ENCODE measurements at places on chromosomes 2 and 18. TPM values are rescaled to one million over a fixed set of nuclear protein-coding genes. Genes with fewer than 3 reads are reported as not detected.

GRCh38 chr18:32439241-32439640, 31.4 kb downstream of the GAREM1 start:
- DNase-seq, result no peak

DNA sequence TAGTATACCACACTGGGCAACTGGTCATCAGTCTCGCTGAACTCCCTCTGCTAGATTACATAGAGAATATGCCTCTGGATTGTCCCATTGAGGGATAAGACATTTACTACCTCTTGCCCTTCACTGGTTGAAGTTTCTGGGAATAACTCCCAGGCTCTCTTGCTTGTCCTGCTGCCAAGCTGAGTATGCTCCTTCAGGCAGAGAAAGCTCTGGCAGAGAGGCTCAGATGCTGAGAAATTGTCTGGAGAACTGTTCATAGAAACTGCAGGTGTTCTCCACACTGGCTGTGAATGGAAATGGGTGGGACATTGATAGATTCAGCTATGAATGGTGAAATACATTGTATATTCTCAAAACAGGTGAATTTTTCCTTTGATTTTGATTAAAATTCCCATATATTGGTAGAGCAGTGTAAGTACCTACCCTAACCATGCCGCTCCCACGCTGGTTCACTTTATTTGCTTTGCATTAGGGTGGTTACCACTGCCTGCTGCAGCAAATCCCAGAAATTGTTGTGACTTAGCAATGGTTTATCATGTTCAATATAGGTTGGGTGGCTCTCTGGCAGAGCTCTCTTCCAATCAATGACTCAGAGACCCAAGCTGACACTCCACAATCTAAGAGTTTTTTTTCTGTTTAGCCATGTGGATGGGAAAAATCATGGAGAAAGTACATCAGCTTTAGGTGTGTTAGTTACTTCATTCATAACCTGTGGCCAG, 36.7 kb downstream of the FAM117B start:
- DNase-seq, result no peak

The ANKRD30BL gene
- polyA plus RNA-seq, result 0.14 TPM

DNA sequence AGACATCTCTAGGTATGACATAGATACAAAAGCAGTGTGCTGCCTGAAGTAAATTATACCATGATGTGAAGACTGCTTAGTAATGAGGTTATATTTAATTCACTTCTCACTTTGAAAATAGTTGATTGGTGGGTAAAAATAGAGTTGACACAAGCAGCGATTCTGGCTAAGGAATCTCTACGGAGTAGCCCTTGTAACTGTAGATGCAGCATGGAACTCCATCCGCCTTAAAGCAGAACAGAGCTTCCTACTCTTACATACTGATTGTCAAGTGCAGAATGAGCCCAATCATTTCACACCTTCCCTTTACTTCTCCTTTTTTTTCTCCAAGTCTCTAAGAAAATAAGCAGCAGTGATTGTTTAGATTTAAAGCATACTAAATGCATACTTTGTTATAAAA, 1594.6 kb upstream of the SLC39A10 start:
- DNase-seq, result no peak

GRCh38 chr18:12088096-12088495, 5.5 kb upstream of the ANKRD62 start:
- DNase-seq, result no peak

DNA sequence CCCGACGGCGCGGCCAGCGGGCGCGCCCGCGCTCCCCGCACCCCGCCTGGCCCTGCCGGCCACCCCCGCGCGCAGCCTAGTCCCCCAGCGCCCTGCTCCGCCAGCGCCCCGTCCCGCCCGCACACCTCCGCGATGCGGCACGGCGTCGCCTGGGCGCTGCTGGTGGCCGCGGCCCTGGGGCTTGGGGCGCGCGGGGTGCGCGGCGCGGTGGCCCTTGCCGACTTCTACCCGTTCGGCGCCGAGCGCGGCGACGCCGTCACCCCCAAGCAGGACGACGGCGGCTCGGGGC, 232 bp downstream of the SNED1 start:
- DNase-seq, result no peak

The CNPPD1 gene
- polyA plus RNA-seq, result 39.5 TPM

DNA sequence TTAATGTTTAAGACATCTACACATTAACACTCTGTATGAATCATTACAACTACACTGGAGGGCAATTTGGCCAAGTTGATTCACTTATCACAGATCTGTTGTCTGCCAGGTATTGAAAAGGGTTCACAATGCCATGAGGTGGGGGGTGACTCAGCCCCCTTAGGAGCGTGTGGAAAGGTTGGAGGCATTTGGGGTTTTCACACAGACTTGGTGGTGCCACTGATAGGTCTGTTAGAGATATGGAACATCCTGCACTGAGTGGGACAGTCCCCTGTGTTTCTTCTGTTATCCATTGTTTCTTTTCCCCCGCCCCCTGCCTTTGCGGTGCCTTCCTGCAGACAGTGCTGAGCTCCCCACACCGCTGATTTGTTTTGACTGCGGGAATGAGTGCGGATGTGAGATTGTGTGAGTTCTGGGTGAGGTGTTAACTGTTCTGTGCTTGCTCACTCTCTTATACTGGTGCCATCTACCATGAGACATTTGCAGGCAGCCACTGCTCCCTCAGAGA, 9.3 kb upstream of the TSN start:
- DNase-seq, result no peak

GRCh38 chr2:25402477-25402876, 60.8 kb upstream of the DNMT3A start:
- DNase-seq, result no peak

DNA sequence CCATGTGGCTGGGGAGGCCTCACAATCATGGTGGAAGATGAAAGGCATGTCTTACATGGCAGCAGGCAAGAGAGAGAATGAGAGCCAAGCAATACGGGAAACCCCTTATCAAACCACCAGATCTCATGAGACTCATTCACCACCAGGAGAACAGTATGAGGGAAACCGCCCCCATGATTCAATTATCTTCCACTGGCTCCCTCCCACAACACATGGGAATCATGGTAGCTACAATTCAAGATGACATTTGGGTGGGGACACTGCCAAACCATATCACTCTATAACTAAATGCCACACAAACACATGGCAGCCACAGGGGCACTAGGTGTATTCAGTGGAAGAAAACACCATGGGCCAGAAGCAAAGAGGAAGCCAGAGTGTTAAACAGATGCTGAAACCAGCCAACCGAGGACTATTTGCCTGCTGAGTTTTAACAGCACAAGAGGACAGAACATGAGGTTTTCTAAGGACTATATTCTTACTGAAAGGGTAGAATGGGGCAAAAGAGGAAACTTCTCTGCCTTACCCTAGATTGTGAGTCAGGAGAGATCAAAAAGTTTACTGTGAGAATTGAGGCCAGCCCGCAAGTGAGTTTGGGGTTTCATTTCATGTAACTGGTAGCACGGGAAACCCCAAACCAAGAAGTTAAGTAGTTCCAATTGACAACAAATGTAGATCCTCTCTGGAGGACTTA, 49.2 kb downstream of the SIGLEC15 start:
- no peak for DNase-seq

- DNase-seq, result no peak
These were observed 8.4 kb upstream of the VAPA start for GRCh38 chr18:9905401-9905922.

DNA sequence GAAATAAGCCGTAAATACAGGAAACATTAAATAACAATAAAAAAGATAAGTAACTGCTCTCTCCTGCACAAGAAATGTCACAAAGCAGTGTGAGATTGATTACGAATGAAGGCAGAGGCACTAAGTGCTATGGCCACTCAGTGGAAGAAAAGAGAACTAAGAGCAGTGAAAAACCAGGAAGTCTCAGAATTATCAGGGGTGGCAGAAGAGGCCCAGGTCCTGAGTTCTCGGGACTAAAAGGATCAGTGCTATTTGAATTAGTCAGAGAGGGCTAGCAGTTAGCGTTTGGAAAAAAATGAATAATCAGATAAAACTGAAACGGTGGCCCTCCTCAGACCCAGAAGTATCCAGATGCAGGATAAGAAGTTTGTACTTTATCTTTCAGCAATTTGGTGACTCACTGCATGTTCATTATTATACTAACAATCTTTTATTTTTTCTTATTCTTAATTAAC, 367.1 kb downstream of the ZEB2 start:
- no peak for DNase-seq

The SLC19A3 gene
- polyA plus RNA-seq, result 1.3 TPM

DNA sequence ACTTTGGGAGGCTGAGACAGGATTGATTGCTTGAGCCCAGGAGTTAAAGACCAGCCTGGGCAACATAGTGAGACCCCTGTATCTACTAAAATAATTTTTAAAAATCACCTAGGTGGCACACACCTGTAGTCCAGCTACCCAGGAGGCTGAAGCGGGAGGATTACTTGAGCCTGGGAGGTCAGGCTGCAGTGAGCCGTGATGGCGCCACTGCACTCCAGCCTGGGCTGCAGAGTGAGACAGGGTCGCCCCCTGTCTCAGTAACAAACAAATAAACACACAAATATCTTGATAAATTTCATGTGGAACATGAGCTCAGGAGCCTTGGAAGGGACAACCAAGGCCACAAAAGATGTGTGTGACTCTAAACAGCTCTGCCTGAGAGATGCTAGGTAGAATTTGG, 11.7 kb upstream of the ANKRD53 start:
- no peak for DNase-seq

DNA sequence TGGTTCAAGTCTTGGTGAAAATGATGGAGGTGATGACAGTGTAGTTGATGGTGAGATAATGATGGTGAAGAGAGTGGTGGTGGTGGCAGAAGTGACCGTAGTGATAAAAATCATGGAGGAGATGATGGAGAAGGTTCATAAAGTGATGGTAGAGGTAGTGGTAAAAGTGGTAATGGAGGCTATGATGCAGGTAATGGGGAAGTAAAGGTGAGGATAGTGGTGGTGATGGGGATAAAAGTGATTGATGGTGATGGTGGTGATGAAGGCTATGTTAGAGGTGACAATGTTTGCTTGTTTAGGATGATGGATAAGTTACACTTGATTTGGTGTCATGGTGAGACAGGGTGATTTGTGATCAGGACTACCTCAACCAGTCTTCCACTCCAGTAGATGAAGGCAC, 268.9 kb downstream of the DYSF start:
- no peak for DNase-seq

The ECEL1 gene
- polyA plus RNA-seq, result 18.8 TPM

The ATP8B1 gene
- 29.0 TPM for polyA plus RNA-seq

The EPB41L3 gene
- 58.2 TPM for polyA plus RNA-seq

GRCh38 chr2:70948337-70949003, 12.8 kb downstream of the ATP6V1B1 start:
- no peak for DNase-seq

The KCNG2 gene
- polyA plus RNA-seq, result 0.14 TPM

DNA sequence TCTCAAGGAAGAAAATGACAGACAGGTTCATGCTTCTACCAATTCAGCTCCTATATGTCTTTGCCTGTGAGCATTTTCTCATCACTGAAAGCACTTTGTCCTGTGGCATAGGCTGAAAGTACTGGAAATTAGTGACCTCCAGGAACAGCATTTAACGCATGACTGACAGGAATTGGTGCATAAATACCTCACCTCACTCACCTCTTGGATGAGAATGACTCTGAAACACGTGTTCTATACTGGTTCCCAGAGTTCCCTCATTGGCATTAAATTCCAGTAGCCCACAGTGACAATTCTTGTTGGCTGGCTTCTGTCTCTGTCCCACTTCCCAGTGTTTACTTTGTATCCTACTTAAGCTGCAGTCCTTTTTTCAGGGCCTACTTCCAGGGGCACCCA, 83.4 kb upstream of the MAPRE2 start:
- no peak for DNase-seq

The SKA1 gene
- polyA plus RNA-seq, result 7.5 TPM

DNA sequence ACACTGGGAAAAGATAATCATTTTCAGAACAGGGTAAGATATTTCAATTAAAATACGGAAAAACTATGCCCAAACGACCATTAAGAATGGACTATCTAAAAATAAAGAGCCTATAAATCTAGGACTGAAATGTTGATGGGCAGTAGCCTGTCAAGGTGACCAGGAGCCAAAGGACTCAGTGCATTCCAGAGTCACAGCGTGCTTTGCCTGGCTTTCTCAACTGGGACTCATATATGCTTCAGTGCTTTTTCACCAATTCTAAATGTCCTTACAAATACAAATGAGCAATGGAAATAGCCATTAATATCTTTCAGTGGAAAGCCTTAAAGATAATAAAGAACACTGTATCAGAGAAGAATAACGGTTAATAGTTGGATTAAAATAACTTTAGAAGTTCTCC, 35.4 kb downstream of the PREPL start:
- DNase-seq, result no peak

GRCh38 chr18:62510789-62511188, 12.0 kb upstream of the ZCCHC2 start:
- no peak for DNase-seq

GRCh38 chr2:28182348-28182747, 210.3 kb upstream of the FOSL2 start:
- DNase-seq, result no peak

The ASAP2 gene
- 60.1 TPM for polyA plus RNA-seq

DNA sequence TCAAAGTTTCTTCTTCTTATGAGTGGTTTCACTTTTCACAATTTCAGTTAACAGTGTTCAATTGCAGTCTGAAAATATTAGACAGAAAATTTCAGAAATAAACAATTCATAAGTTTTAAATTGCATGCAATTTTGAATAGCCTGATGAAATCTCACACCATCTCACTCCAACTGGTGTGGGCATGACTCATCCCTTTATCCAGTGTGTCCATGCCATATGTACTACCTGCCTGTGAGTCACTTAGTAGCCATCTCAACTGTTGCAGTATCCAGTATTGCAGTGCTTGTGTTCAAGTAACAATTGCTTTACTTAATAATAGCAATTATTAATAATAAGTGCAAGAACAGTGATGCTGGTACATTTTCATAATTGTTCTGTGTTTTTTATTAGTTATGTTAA, 1202.5 kb downstream of the DSC3 start:
- no peak for DNase-seq

- DNase-seq, result no peak
These were observed 51.0 kb downstream of the PSD4 start for GRCh38 chr2:113224647-113225236.

GRCh38 chr2:167133614-167134013, 245.3 kb downstream of the XIRP2 start:
- DNase-seq, result no peak

DNA sequence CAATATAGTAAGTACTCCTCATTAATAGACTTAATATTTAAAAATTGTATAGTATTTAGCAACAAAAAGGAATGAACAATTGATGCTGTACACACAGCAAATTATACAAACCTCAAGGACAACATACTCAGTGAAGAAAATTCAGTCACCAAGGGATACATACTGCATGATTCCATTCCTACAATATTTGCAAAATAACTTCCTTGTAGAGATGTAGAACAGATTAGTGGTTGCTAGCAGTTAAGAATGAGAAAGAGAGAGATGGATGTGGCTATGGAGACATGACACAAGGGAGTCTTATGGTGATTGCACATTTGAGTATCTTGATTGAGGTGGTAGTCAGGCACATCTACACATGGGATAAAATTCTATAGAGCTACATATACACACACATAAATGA, 26.0 kb downstream of the COL3A1 start:
- DNase-seq, result no peak

Data from left renal pelvis (tissue), 4 donors.